ENCODE measurements at places on chromosomes 1 and 21.

DNA sequence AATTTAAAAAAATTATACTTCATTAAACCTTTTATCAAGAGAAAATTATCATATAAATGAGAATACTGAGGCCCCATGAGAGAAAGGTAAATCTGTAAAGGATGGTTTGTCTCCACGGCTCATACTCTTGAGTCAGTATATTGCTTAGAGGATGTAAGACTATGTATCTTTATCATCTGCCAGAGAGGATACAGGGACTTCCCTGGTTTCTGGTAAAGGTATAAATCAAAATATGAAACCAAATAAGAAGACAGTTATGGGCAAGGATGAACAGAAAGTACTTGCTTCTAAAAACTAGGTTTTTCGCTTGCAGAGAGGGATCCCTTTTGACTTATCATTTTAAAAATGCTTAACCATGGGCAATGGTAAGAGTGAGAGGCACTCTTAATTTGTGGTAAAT, 112.4 kb downstream of the POU2F1 start:
- no peak for DNase-seq

DNA sequence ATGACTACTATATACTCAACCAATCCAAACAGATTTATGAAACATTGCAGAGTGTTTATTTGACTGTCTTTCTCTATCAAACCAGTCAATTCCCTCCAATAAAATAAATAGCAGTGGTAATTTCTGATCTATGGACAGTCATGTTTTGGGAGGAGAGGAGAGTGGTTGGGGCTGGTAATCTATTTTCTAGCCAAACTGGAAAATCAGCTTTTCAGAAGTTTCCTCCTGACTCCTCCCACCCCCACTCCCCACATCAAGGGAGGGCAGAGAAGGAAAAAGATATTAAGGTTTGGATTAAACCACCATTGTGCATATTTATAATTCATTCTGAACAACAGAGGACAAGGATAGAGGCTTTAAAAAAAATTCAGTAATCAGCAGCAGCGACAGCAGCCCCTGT, 69.4 kb upstream of the SOX13 start:
- no peak for DNase-seq

GRCh38 chr1:32894681-32895080, 6.5 kb downstream of the TMEM54 start:
- DNase-seq, result no peak

- no peak for DNase-seq
Measured at GRCh38 chr1:160795951-160796383, at the start of gene LY9. TSS of gene LY9 (plus strand) at chr1:160796174. CDS start at chr1:160796188, 14 bp downstream.

GRCh38 chr21:37257967-37258877, 8.9 kb downstream of the VPS26C start:
- DNase-seq, result peak; percentile 77

- DNase-seq, result no peak
Measured at GRCh38 chr1:93989601-93990000, 80.4 kb upstream of the GCLM start.

GRCh38 chr1:58896246-58897183, 112.7 kb upstream of the JUN start:
- DNase-seq, result peak; percentile 37

GRCh38 chr1:177183836-177184235, 13.1 kb downstream of the BRINP2 start:
- DNase-seq, result no peak

GRCh38 chr21:35201288-35201687, 152.2 kb upstream of the RUNX1 start:
- DNase-seq, result no peak

- no peak for DNase-seq
Measured at GRCh38 chr1:13766592-13767564, 66.9 kb downstream of the PRDM2 start.

- no peak for DNase-seq
Measured at GRCh38 chr1:207336559-207337467, 15.3 kb downstream of the CD55 start.

DNA sequence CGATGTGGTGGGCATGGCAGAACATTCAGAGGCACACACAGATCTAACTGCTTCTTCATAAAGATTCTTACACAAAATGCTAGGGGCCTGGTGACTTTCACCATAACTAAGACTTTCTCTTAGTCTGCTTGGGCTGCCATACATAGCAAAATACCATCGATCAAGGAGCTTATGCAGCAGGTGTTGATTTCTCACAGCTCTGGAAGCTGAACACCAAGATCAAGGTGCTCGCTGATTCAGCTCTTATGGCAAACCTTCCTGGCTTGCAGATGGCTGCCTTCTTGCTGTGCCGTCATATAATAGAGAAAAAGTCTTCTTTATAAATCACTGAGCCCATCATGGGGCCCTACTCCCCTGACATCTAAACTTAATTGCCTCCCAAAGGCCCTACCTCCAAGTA, 487.3 kb downstream of the AJAP1 start:
- DNase-seq, result no peak

GRCh38 chr1:2276803-2277580, 48.9 kb downstream of the SKI start:
- no peak for DNase-seq

- no peak for DNase-seq
Measured at GRCh38 chr1:228198977-228199590, 8.8 kb upstream of the OBSCN start.

- no peak for DNase-seq
Measured at GRCh38 chr1:92324784-92325183, 25.9 kb downstream of the RPAP2 start.

GRCh38 chr1:225544263-225544662, 108.7 kb downstream of the ENAH start:
- DNase-seq, result no peak

DNA sequence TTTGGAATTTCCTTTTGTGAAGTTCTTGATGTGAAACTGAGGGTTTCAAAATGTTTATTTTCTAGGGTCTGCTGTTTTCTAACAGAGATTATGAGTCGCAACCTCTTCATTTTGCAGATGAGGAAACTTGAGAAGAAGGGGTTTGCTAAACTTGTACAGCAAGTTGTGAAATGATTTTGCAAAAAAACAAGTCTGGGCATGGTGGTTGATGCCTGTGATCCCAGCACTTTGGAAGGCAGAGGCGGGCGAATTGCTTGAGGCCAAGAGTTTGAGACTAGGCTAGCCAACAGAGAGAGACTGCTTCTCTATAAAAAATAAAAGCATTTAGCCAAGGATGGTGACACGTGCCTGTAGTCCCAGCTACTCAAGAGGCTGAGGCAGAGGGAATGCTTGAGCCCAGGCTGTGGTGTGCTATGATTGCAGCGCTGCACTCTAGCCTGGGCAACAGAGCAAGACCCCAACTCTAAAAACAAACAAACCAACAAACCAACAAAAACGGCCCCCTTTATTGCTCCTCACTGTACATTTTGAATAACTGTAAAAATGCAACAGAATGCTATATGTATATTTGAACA, 9.9 kb downstream of the TRIM67 start:
- DNase-seq, result no peak

- DNase-seq, result no peak
Measured at GRCh38 chr21:36048357-36048756, 12.0 kb downstream of the SETD4 start.

DNA sequence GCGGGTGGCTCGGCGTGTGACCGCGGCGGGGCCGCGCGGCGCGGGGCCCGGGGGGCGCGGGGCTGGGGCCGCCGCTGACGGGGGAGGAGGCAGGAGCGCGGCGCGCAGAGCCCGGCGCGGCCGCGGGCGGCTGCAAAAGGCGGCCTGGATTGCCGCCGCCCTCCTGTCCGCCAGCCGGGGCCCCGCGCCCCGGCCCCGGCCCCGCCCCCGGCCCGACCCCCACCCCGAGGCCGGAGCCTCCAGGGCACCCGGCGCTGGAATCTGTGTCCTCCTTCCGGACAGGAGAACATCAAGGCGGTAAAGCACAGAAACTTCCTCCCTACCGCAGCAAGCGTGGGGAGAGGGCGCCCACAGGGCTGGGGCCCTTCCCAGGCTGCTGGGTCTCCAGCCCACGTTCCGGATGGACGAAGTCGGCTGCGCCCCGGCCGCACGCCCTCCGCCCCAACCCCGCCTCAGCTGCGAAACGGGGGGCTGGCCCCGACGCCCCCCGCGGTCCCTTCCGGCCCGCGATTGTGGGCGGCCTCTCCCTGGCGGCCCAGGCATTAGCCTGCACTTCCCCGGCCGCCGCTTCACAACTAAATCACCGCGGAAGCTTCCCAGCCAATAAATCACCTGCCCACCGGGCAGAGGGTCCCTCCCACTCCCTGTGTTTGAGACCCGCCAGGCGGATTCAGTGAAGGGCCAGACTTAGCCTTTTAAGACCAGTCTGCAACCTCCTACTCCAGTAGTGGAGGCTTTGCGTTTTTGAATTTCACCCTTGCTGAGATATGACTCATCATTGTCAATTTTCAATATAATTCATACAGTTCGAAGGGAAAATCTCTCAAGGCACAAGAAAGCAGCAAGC, 106.0 kb downstream of the SLC45A1 start:
- no peak for DNase-seq

DNA sequence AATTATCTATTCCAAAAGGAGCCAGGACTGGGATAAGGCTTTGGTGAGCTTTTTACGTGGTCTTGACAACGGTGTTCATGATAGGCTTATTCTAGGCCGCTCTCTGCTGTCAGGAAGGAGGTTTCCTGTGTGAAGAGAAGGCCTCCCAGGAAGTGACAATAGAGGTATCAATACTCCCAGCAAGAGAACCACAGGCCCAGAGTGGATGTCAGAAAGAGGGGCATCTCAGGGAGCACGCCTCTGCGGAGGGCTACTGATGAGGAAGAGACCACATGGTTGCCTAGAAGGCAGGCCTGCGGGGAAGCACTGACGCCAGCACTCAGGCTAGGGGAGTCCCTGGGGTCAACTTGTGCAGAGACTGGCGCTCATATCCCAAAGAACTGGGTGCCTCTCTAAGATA, 60.4 kb downstream of the ITPKB start:
- DNase-seq, result no peak

GRCh38 chr1:9127395-9128165, 1.3 kb downstream of the GPR157 start:
- no peak for DNase-seq

All from hematopoietic multipotent progenitor cell treated with erythropoietin and hydrocortisone succinate and interleukin-3 and kit ligand, for 15 days (in vitro differentiated cells).